Stimulated activated CD4-positive, alpha-beta T cell treated with anti-CD3 and anti-CD28 coated beads, TNF-alpha, amount 100 ng/mL, for 1 hour (primary cell): ENCODE measurements at places on chromosomes 5 and 9.

- no peak for DNase-seq
These were observed 44.1 kb upstream of the KCNN2 start for GRCh38 chr5:114317751-114318150.

DNA sequence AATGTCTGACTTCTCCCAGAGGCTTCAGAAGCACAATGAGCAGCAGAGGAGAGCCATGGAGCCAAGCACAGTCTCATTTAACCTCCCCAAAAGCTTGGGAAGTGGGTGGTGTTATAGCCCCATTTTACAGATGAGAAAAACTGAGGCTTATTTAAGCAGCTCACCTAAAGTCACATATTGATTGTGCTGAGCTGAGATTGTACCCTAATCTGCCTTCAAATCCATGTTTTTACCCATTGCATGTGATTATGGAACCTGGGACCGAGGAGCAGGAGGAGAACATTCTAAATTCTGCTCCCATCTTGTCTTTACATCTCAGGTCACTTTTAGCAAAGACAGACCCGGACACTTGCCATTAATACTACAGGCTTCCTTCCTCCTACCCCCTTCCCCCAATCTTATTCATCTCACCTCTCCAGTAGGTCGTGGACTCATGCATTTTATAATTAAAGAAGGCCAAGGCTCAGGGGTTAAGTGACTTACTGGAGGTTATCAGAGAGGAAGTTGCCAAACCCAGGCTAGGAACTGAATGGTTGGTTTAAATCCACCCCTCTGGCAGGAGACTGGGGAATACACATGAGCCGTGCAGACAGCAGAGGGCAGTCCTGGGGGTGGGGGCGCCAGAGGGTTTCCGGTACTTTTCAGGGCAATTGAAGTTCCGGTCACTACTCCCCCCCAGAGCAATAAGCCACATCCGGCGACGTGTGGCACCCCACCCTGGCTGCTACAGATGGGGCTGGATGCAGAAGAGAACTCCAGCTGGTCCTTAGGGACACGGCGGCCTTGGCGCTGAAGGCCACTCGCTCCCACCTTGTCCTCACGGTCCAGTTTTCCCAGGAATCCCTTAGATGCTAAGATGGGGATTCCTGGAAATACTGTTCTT lies 51.0 kb upstream of the IL17B start:
- no peak for DNase-seq

- DNase-seq: no peak
These were observed 12.3 kb downstream of the IFNA21 start for GRCh38 chr9:21154018-21154608.

DNA sequence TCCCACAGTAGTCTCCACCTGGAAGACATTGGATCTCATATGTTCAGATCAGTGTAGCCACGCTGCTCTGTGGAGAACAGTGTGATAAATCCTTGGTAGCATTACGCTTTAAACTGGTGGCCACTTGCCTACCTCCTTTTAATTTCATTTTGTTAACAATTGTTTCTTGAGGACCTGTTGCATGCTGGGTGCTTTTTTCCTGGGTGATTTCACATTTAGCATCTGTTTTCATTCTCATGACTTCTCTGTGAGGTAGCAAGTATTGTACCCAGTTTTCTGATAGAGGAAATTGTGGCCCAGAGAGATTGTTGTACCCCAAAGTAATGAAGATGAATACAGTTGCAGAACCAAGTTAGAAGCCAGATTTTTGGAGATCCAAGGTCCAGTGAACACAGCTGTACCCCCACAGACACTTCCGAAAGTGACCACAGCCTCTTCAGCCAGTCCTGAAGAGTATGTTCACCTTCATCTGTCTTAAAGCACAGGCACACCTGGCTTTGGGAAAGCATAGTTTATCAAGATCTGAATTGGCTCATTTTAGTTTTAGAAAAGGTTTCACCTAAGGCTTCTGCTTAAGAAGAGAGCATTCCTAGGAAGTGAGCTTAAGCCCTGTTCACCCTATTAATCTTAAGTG lies 75.2 kb downstream of the F2RL2 start:
- DNase-seq: no peak

- DNase-seq: no peak
These were observed 65.0 kb upstream of the MCCC2 start for GRCh38 chr5:71522151-71522550.
